ENCODE measurements at places on chromosomes 7 and 10.

DNA sequence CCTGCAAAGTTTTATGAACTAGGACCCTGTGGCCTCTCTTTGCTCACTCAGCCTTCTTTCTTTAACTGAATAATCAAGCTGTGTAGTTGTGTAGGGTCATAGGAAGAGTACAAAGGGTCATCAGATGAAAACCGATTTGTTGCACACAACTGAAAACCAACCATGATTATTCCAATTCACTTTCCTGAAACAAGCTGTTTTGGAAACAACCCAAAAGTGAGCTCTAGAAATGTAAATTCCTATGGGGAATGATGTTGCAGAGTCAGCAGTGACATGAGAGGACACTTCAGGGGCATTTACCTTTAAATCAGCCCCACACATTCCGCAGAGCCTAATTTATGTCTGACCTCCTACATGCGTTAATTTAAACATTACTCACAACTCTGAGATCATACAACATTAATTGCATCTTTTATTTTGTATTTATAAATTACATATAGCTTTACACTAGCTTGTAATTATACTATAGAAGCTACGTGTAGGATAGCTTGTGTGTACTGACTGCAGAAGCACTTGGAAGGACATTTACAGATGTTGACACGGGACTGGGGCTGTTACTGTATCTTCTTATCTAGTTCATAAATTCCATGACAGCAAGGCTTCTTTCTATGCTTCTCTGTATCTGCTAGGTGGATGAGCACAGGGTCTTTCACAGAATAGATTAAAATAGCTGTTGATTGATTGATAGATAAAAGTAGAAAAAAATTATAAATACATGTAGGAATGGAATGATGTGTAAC lies 139.9 kb upstream of the AKR1E2 start:
- DNase-seq = no peak

DNA sequence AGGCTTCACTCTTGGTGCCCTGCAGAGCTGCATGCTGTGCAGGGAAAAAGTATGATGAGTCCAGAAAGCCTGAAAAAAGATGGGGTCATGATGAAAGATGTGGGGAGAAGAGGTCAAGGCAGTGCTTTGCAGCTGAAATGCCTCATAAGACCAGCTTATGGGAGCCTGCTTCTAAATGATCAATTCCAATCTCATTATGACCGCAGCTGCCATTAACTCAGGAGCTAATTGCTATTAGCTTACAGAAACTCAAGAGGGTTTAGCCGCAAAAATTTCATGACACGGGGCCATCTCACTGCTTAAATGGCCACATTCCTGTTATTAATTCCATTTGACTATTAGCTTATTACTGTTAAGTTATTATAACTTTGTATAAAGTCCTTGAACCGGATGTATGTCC lies 502.9 kb upstream of the ZMIZ1 start:
- DNase-seq = no peak

- DNase-seq = no peak
Observed at GRCh38 chr7:94429153-94429552, 34.5 kb downstream of the COL1A2 start.

- no peak for DNase-seq
Observed at GRCh38 chr7:139646566-139646965, 123.1 kb downstream of the CLEC2L start.

DNA sequence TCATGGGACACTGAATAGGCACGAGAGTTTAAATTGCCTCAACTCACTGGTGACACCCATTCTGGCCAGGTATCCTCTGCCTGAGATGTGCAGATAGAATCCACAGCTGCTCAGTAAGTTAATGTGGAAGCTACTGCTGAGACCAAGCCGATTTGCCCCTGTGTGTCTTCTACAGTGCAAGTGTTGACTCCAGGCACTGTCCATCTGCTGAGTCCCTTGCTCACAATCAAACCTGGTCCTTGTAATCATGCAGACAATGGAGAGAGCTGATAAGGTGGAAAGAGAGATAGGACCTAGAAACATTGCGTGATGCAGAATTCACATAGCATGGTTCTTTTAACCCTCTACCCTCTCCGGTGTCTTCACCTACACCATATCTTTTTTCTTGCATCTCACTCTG lies 101.4 kb downstream of the ITGB8 start:
- no peak for DNase-seq

- DNase-seq = no peak
Observed at GRCh38 chr7:45252857-45253256, 95.3 kb downstream of the RAMP3 start.

GRCh38 chr10:89047397-89047796 lies 56.8 kb downstream of the FAS start:
- DNase-seq = peak; percentile 16

DNA sequence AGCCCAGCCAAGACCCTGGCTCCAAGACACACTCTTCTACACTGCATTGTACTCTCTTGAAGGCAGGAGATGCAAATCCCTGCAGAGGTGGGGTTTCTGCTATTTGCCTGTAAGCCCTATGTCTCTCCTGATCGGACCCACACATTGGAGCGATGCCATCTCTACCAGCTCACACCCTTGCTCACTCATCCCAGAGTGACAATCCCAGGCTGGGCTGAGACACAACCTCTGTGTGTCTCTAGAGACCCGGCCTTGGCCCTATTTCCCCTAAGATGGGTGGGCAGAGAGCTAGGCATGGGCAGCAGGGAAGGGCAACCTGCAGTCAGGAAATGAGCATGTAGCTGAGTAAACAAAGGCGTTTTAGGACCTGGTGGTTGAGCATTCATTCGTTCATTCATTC lies 25.6 kb downstream of the CCDC3 start:
- DNase-seq = no peak

GRCh38 chr10:3173171-3173878 lies 743 bp upstream of the PITRM1 start:
- DNase-seq = no peak

DNA sequence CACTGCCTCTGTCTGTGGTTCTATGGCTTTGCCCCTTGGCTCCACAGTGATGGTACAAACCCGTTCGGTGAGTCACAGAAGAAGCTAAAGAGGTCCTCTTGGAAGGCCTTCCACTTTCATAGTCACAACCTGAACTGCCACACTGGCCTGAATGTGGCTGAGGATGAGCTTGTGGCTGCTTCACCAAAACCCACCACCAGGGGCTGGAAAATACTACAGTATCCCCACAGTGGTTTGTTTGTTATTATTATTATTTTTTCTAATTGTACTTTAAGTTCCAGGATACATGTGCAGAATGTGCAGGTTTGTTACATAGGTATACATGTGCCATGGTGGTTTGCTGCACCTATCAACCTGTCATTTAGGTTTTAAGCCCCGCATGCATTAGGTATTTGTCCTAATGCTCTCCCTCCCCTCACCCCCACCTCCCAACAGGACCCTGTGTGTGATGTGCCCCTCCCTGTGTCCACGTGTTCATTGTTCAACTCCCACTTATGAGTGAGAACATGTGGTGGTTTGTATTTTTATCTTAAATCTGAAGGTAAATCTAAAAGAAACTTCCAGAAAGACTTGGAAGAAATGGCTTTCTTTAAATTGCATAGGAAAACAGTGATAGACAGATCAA lies 160.8 kb upstream of the NPSR1 start:
- no peak for DNase-seq

DNA sequence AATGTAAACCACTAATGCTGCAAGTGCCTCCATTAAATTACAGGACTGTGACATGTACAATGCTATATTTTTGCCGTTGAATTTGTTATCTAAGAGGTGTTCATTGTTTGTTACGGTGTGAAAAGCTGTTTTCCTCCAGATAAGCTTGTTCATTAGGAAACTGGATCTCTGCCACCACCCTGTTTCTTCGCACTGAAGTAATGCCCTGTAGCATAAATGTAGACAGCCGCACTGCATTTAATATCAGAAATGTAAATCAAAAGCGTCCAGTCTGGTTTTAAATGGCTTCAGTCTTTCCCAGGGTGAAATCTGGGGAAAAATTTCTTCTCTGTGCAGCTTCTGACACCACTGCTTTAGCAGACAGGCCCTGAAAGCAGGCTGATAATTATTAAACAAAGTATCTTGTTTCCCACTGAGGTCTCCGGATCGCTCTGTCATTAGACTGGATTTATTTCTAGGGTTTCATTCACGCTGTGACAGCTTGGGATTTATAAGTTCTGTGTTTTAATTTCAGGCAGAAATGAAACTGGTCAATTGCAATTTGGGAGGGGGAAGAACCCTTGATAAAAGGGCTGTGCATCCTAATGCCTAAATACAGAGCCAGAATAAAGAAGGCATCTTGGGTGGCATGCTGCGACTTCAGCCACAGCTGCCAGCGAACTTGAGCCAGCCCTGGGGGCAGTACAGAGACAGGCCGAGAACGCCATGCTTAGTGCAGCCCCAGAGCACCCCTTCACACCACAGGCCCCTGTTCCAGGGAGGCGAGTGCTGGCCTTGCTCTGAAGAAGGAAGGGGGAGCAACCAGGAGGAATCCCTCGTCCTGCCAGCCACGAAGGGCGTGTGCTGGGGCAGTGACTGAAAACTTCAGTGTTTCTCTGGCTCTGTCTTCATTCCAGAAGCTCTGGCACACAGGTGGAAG lies 547.7 kb upstream of the GALNT17 start:
- no peak for DNase-seq

- no peak for DNase-seq
Observed at GRCh38 chr7:149355390-149356048, 93.5 kb downstream of the ZNF783 start.

- no peak for DNase-seq
Observed at GRCh38 chr7:16393862-16394422, 27.4 kb downstream of the CRPPA start.

DNA sequence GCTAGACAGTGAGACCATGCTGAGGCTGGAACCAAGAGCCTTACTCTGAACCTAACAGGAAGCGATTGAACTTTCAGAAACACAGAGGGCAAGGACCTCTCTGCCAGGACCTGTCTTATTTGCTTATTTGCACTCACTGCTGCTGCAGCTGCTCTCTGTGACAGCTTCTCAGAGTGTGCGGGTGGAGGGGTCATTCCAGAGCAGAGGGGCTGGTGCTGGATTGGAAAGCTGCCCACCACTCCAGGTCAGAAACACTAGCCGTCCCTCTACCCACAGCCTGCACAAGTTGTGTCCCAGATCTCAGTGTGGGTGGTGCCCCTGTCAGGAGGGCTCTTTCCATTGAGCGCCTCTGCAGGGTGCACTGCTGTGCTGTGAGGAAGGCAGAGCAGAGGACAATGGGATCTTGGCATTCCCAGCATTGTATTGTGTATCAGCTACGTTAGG lies 126.2 kb downstream of the CCNY start:
- DNase-seq = no peak

DNA sequence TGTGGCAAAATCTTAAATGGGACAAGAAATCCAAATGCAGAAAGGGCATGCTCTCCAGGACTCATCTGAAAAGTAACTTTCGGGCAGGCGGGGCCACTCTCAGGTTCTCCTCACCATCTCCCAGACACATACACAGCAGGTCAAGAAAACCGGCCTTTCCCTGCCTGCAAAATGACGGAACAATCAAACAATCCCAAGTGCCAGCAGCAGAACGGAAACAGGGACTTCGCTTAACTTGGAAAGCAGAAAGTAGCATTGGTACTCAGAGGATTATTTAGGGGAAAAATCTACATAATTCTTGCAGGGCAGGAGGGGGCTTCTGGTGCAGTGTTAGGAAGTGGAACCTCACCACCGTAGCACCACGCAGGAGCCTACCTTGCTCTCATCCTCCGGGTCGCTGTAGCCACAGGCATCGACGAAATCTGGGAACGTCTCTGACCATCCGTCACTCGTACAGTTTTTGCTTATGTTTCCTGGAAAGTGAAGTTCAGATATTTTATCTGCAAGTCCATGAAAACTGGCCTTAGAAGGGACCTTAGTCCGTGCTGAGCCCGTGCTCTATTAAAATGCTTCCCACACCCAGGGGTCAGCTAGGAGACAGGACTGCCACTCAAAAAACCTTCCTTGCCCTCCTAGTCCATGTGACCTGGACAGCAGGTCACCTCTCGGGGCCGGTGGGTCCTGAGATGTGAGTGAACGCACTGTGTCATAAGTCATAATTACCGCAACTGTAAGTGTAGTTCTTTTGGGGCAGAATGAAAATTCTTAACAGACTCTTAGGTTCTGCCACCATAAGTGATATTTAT lies 41.1 kb downstream of the VIPR2 start:
- DNase-seq = no peak

DNA sequence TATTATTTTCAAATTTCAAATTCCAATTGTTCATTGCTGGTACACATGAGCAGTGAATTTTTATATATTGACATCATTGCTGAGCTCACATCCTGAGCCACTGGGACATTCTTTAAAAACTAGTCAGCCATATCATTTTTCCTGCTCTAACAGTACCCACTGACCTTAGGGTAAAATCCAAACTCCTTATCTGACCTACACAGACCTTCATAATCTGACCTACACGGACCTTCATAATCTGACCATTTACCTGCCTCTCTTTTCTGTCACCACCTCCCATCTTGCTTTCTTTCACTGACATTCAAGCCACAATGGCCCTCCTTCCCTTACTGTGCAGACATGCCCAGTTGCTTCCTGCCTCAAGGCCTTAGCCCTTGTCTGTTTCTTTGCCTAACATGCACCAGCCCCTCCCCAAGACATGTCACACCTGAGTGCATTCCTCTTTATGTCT lies 16.1 kb upstream of the CUZD1 start:
- DNase-seq = peak; percentile 62

- DNase-seq = no peak
Observed at GRCh38 chr10:113232928-113233511, 283.0 kb downstream of the TCF7L2 start.

DNA sequence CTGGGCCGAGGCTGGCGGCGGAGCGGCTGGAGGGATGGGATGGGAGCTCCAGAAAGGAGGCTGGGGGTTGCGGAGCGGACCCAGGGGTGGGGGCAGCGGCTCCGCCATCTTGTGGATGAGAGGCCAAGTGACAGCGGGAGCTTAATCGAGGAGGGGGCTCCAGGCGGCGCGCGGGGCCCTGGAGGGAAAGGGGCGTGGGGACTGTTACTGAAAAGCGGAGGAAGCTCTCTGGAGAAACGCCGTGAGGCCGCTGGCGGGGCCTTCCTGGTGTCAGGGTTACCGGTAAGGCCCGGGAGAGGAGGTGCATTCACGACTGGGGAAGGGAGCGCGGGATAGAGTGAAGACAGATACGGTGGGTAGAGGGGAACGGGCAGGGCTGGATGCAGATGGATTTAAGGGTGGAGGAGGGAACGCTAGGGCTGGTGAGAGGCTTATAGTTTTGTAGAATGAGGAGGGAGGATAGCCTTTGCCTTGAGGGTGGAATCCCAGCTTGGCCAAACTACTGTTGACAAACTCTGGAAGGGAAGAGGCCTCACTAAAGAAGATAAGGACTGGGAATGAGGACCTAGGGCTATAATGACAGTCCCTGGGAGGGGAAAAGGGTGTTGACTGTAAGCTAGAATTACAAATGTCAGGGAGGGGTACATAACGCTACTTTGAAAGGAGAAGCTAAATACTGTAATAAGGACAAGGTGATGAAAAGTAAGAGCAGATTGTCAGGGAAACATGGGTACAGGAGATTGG lies 535 bp downstream of the BTRC start:
- DNase-seq = peak; percentile 22

GRCh38 chr10:48751730-48752129 lies 67.1 kb downstream of the WDFY4 start:
- DNase-seq = no peak

DNA sequence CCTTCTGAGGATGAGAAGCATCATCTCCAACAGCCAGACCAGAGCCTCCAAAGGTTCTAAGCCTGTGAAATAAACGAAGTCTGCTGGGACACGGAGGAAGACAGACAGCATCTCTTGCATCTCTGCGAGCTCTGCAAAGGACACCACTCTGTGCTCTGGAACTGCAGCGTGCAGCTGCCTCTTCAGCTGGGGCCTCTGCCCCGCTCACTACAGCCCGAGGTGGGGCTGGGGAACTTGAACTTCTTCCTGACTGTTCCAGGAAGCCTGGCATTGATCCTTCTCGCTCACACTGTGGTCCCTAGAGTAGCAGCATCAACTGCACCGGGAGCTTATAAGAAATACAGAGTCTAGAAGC lies 163.3 kb downstream of the USP6NL start:
- no peak for DNase-seq

All from fibroblast of upper back skin (primary cell).